Activated T-helper 2 cell treated with anti-CD3 and anti-CD28 coated beads, Interferon-gamma antibody, Interleukin-2, Interleukin-4, amounts not matched to agents 10 μg/mL and 5 μg/mL and 100 μg/mL, durations not matched to agents 14 hours and 24 hours and 36 hours (primary cell): ENCODE measurements at places on chromosomes 2 and 18. TPM values are rescaled to one million over a fixed set of nuclear protein-coding genes. Genes with fewer than 3 reads are reported as not detected.

CLHC1 gene
- total RNA-seq: 12.0 and 12.3 TPM in 2 replicates

VAMP5 gene
- total RNA-seq: 41.0 and 41.3 TPM in 2 replicates

B3GNT7 gene
- 0.05 and 0.09 TPM in 2 replicates for total RNA-seq

PROKR1 gene
- not detected in 2 replicates for total RNA-seq

CRYBA2 gene
- total RNA-seq: not detected in 2 replicates

DAPL1 gene
- total RNA-seq: not detected in 2 replicates
